ENCODE measurements at places on chromosomes 1 and 21.

- DNase-seq = no peak
Observed at GRCh38 chr1:16119926-16120325, 35.9 kb downstream of the EPHA2 start.

DNA sequence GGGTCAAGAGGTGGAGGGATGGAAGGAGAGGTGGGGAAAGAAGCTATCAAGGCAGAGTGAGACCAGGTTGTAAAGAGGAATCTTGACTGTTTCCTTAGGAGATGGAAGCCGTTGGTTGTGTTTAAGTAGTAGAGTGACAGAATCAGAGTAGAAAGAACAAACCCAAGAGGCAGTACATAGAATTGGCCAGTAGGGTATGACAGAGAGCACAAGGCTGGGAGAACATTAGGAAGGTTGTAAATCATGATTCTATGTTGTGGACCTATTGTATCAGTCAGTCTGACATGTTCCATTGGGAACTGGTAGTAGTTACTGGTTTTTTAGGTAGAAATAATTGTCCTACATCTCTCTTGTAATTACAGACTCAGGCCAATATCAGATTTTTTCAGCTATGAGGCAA is 486.9 kb upstream of the USP24 start:
- no peak for DNase-seq

GRCh38 chr1:202831906-202832305 is 21.2 kb downstream of the PCAT6 start:
- DNase-seq = no peak

GRCh38 chr21:35491920-35492678 is 443.0 kb upstream of the RUNX1 start:
- DNase-seq = no peak

- no peak for DNase-seq
Observed at GRCh38 chr21:36551321-36551720, 71.4 kb upstream of the CLDN14 start.

DNA sequence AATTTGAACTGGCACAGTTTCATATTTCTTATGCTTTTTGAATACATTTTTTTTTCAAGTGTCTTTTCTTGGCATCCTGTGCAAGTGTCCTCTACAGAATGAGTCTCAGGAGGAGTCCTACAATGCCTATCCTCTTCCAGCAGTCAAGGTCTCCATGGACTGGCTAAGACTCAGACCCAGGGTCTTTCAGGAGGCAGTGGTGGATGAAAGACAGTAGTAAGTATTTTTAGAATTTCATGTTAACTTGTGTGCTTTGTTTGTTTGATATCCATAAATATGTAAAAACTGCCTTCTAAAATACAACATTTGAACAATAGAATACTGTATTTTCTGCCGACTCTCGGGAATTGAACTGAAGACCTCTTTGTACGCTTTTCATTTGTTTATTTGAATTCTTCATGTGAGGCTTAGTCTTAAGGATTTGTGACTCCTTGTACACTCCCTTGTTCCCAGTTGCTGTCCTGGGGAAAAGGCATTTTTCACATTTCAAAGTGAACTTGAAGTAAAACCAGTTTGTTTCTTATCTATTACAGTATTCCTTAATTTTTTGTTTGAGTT is 56.6 kb downstream of the NCF2 start:
- DNase-seq = no peak

GRCh38 chr1:88956003-88956402 is 36.4 kb downstream of the KYAT3 start:
- no peak for DNase-seq

DNA sequence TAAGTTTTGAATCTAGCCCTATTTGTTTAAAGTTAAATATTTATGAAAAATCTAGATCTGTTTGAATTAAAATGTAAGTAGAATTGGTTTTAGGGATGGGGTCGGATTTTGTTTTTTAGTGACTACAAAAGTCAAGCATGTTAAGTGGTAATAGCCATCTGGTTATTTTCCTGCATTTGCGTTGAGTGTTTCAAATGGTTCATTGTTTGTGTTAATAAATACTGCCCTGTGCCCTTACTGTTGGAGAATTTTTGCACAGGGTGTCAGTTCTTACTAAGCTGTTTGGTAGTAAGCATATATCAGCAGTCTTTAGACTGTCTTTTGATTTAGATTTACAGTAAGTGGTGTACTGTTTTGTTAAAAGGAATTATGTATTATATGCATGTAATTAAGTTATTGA is 46.1 kb upstream of the TARS2 start:
- DNase-seq = no peak

DNA sequence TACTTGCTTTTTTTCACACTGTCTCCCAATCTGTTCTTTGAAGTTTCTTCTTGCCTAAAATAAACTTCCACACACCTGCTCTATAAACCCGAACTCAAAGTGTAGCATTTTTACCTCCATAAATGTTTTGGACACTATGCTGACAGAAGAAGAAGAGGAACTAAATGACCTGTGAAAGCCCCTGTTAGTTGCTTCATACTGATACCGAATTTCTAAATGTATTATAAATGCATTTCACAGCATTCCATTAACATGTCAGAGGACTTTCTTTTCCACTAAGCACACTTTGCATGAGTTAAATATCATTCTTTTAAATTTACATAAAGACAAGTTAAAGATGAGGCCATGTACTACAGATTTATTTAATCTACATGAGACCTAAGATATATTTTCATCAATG is 281.0 kb downstream of the SMYD3 start:
- no peak for DNase-seq

DNA sequence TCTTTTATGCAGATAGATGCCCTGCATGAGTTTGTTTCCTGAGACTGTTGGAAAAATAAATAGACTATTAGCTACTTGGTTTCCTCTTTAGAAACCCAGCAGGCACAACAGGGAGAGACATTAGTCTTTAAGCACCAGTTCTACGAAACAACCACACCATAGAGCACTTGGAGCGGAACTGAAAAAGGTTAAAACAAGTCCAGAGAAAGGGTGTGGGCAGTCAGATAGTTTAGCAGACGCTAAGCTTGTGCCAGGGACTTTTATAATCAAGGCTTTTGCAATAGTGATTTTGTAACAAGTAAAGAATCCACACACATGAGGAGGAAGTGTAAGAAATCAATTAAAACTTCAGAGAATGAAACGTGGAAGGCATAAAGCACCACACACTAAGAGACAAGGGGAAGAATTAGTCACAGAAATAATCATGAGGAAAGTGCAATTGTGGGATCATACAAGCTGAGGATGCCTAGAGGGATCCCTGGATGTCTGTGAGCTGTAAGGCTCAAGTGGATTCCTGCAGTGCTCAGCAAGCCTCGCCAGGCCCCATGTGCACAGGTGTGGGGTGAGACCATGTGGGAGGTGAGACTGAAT is 37.8 kb upstream of the TLR5 start:
- no peak for DNase-seq

- DNase-seq = no peak
Observed at GRCh38 chr1:188314557-188315137, 1485.9 kb downstream of the PLA2G4A start.

DNA sequence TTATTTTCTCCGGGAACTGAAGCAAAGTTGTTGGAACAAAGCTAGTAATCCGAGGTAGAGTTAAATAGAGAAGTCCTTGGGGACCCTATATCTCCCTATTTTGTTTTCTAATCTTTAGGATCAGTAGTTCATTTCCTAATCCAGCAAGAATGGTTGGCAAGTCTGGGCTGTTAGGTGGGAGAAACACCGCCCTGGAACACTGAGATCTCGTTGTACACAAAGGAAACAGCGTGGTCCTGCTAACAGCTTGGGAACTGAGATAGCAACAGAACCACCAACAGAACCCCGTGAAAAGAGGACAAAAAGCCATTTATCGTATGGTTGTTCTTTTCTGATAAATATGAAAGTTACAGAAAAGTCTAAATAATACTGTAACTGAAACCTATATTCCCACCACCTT is 121.9 kb upstream of the CDC42BPA start:
- DNase-seq = no peak

GRCh38 chr1:195806060-195806459 is 802.2 kb downstream of the KCNT2 start:
- no peak for DNase-seq

Data from AG04449 (cell line).